WTC11 (cell line): ENCODE measurements at places on chromosomes 6 and 20. TPM values are rescaled to one million over a fixed set of nuclear protein-coding genes. Genes with fewer than 3 reads are reported as not detected.

The VWA7 gene
- 1.2 to 1.8 TPM (median 1.4 TPM) in 3 replicates for total RNA-seq

The GSTA1 gene
- 0.48 to 0.90 TPM (median 0.89 TPM) in 3 replicates for total RNA-seq

The SOX18 gene
- 0.73 to 0.81 TPM (median 0.80 TPM) in 3 replicates for total RNA-seq

- H3K36me3 ChIP-seq: no peaks in the 10 kb centered on the region
- no peaks in the 10 kb centered on the region for H3K27me3 ChIP-seq
- no peak for DNase-seq
- H3K4me3 ChIP-seq: no peak overlapping the region
- peak overlapping the region; percentile 1; the same call in 1 of the 2 replicates for H3K27ac ChIP-seq
Measured at GRCh38 chr6:25359891-25360290, 80.7 kb downstream of the CARMIL1 start.

GRCh38 chr6:72413884-72414283, 208.0 kb upstream of the KCNQ5 start:
- H3K4me3 ChIP-seq: no peak overlapping the region
- no peak overlapping the region for H3K27ac ChIP-seq
- DNase-seq: no peak
- no peaks in the 10 kb centered on the region for H3K36me3 ChIP-seq
- H3K27me3 ChIP-seq: no peaks in the 10 kb centered on the region
- peaks cover 11% of the 10 kb centered on the region for H3K4me1 ChIP-seq

- no peak overlapping the region for H3K27ac ChIP-seq
- peaks cover 10% of the 10 kb centered on the region for H3K4me1 ChIP-seq
- H3K27me3 ChIP-seq: no peaks in the 10 kb centered on the region; the same call in 1 of the 2 replicates
- no peaks in the 10 kb centered on the region for H3K36me3 ChIP-seq
Measured at GRCh38 chr6:154615483-154616025, 105.1 kb upstream of the CNKSR3 start.

GRCh38 chr20:23248461-23248882, 102.1 kb upstream of the NXT1 start:
- H3K27me3 ChIP-seq: no peaks in the 10 kb centered on the region
- no peaks in the 10 kb centered on the region for H3K4me1 ChIP-seq
- H3K36me3 ChIP-seq: no peaks in the 10 kb centered on the region
- DNase-seq: no peak
- no peak overlapping the region for H3K27ac ChIP-seq
- H3K4me3 ChIP-seq: no peak overlapping the region

GRCh38 chr20:49701241-49701790, 12.4 kb downstream of the B4GALT5 start:
- no peaks in the 10 kb centered on the region for H3K36me3 ChIP-seq
- H3K4me1 ChIP-seq: peaks cover 84% of the 10 kb centered on the region
- peak overlapping the region; percentile 76 for H3K27ac ChIP-seq
- DNase-seq: no peak
- no peaks in the 10 kb centered on the region for H3K27me3 ChIP-seq

DNA sequence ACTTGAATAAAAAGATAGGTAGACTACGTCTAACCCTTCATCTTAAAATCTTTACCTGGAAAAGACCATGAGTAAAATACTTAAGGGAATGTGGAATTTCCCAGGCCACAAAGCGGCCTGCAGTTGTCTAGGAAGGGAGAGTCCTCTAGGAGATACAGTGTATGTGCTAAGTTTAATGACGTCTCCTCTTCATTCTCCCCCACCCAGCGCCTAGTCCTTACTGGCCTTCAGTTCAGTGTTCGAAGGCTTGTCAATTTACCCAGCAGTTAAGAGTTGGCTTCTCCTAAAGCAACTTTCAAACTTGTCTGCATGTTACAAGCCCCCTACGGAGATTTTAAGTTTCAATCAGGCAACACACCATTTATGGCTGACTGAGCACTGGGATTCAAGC, 35.2 kb downstream of the HFE start:
- H3K4me1 ChIP-seq: peaks cover 34% of the 10 kb centered on the region
- peaks cover 24% of the 10 kb centered on the region for H3K36me3 ChIP-seq
- peak overlapping the region; percentile 99 for H3K27ac ChIP-seq
- no peaks in the 10 kb centered on the region for H3K27me3 ChIP-seq
- DNase-seq: peak; percentile 21

- no peaks in the 10 kb centered on the region for H3K36me3 ChIP-seq
- H3K4me1 ChIP-seq: no peaks in the 10 kb centered on the region
- DNase-seq: no peak
- no peak overlapping the region for H3K4me3 ChIP-seq
Measured at GRCh38 chr6:121767211-121767610, 331.8 kb downstream of the GJA1 start.
